Transverse colon (tissue), 4 donors: ENCODE measurements at places on chromosomes 1 and 21. TPM values are rescaled to one million over a fixed set of nuclear protein-coding genes. Genes with fewer than 3 reads are reported as not detected.

Gene SYNC
- total RNA-seq = 24.9 TPM

DNA sequence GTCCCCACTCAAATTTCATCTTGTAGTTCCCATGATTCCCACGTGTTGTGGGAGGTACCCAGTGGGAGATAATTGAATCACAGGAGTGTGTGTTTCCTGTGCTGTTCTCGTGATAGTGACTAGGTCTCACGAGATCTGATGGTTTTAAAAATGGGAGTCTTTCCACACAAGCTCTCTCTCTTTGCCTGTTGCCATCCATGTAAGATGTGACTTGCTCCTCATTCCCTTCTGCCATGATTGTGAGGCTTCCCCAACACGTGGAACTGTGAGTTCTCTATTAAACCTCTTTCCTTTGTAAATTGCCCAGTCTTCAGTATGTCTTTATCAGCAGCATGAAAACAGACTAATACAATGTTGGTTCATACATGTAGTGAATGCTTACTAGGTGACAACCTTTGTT is 163.2 kb upstream of the PALMD start:
- DNase-seq = no peak

DNA sequence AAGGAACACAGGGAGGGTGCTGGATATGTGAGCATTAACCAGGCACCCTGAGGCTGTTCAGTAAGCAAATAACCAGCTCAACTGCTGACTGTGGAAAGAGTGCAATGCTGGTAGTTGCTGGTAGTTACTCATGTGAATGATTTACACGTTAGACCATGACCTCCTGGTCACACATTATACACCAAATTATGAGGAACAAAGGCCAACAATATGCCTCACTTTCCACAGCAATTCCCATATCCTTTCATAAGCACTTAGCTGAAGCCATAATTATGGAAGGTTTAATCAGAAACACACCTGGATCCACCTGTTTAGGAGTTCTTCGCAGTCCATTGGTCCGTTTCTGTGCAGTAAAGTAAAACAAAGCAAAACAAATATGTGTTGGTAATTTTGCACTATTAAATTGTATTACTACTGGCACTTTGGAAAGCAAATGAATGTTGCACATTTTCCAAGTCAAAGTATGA is 281.8 kb downstream of the VAV3 start:
- DNase-seq = peak; percentile 63

GRCh38 chr1:156898161-156898566 is 4.6 kb downstream of the PEAR1 start:
- DNase-seq = no peak

Gene FHAD1
- total RNA-seq = not detected

- DNase-seq = no peak
Observed at GRCh38 chr1:116495535-116495934, 75.3 kb downstream of the CD58 start.

Gene TNFRSF1B
- total RNA-seq = 16.7 TPM

- no peak for DNase-seq
Observed at GRCh38 chr1:162387226-162388082, 5.9 kb downstream of the C1orf226 start.

Gene ADAM30
- not detected for total RNA-seq

DNA sequence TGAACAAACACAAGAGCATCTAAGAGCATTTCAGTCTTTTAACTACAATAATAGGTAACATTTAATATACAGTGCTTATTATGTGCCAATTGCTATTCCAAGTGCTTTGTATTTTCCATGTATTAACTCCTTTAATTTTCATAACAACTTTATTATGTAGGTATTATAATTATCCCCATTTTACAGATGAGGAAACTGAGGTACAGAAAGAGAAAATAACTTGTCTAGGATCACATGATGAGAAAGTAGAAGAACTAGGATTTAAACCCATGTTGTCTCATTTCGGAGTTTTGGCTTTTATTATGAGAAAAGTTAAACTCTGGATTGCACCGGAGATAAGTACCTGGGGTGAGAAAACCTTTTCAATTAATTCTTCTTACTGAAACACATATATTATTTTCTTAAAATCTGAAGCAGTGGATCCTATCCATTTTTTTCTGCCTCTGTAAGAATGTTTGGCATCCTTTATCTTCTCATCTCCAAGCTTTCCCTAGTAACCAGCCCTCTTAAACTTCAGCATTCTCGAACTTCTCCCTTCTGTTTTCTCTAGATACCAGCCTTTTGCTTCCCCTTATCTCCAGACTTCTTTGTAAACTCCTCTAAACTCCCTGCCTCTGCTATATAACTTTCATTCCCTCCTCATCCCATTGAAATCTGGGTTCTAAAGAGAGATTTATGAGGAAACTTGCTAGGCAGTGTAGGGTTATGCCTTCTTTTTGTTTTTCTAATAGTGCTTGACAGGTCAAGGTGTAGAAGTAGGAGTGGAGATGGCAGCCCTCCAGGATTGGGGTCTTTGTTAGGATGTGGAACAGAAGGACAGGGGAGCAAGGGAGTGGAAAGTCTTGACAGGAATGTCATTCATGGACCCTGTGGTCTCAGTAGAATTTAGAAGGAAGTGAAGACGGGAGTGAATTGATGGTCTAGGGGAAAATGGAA is 28.3 kb downstream of the POU2F1 start:
- DNase-seq = no peak

DNA sequence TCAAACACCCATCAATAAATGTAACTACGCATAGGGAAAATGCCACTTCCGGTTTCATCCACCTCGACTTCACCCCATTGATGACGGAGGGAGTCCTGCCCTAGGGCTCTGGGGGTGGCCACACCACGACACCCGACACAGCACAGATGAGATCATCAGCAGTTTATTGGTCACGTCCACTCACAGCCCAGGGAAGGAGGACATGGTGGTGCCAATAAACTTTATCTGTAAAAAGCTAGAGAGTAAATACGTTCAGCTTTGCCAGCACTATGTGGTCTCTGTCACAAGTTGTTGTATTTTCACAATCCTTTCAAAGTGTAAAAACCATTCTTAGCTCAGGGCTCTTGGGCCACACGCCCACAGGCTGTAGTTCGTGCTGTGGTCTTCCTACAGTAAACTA is 16.3 kb downstream of the SETD4 start:
- DNase-seq = no peak

GRCh38 chr1:99594205-99594604 is 51.7 kb upstream of the PALMD start:
- DNase-seq = no peak

DNA sequence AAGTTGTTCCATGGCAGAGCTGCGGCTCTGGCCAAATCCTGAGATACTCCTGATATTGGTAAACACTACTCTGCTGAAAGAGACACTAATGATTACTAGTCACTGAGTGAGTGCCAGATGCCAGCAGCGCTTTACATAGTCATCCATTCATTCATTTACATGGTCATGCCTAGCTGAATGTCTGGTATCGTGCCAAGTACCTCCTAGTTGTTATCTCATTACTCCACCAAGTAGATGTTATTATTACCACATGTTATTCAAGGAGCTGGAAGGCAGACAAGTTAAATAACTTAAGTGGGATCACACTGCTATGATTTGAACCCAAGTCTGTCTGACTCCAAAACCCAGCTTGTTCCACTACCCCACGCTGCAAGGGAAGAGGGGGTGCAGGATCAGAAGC is 4.7 kb downstream of the OLFML2B start:
- no peak for DNase-seq

Gene KIAA0040
- total RNA-seq = 22.5 TPM

Gene KCNK2
- 0.32 TPM for total RNA-seq

DNA sequence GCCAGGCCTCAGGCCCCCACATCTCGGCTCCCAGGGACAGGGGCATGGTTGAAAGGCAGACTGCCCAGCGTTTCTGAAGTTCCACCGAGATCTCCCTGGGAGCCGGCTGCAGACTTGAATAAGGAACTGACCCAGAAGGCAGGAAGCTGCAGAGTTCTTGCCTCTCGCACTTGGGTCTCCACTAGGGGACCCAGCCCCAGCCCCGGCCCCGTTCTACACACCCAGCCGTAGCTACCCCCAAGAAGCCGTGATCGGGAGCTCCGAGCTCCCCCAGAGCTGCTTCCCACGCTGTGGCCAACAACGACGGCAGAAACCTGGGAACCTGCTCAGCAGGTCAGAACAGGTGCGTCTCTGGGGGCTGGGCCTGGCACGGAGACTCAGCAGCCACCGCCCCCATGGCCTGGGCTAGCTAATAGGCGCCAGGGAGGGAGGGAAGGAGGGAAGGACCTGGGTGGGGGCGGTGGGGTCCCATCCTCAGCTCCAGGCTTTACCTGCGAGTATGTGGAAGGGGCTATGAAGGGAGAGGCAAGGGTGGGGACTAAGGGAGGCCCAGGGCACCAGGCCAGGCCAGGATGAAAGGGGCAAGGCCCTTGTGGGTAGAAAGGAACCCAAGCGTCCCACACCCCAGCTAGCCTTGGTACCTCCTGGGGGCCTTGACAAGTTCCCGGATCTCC is at the start of gene NECTIN4:
NECTIN4 (minus strand) TSS at position 308 of the 674 bp plus-strand sequence; CDS start at position 46, 262 bp downstream.
- DNase-seq = peak; percentile 82
